NCI-H524 treated with DMSO at 0.1 percent for 48 hours (cell line): ENCODE measurements at places on chromosomes 4 and X.

- DNase-seq = no peak
Observed at GRCh38 chr4:26346203-26346620, 25.4 kb downstream of the RBPJ start.

DNA sequence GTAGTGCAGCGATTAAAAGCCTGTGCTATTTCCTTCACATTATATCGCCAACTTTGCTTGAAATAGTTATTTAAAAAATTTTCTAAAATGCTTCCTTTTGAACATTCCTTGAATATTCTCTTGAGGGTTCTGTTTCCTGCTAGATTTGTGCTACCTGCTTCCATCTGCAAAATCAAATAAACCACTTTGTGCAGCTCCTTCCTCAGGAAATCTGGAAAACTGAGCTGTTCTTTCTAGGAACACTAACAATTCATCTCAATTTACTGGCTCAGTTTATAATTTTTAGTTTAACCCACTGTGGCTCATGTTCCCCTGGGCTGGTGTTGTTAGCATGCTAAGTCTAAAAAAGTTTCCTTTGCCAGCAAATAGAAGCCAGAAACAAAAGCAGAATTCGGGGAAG is 88.1 kb upstream of the LCORL start:
- no peak for DNase-seq

- no peak for DNase-seq
Observed at GRCh38 chrX:40104985-40105834, 7.5 kb upstream of the BCOR start.

DNA sequence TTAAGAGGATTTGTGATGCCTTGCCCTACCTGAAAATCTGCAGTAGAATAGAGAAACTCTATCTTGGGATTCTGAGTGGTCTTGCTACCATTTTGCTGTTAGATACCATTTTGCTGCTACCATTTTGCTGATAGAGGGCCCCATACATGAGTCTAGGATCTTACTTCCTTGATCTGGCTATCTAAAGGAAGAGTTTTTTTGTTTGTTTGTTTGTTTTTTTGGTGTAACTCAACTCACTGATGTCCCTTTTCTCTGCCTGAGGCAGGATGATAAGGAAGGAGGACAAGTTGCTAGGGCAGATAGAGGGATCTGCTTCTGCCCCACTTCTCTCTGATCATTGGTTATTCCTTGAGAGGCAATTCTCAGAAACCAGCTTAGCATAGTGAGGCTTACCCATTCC is 31.0 kb downstream of the XK start:
- no peak for DNase-seq

- no peak for DNase-seq
Observed at GRCh38 chr4:98518559-98519267, 139.7 kb downstream of the TSPAN5 start.
